ENCODE measurements at places on chromosomes 12 and 14.

- H3K27ac ChIP-seq = no peak overlapping the region
- no peaks in the 10 kb centered on the region for H3K4me1 ChIP-seq
- H3K4me3 ChIP-seq = no peak overlapping the region
- H3K36me3 ChIP-seq = no peaks in the 10 kb centered on the region
- DNase-seq = no peak
These were observed 221.8 kb upstream of the SSTR1 start for GRCh38 chr14:37985826-37986470.

DNA sequence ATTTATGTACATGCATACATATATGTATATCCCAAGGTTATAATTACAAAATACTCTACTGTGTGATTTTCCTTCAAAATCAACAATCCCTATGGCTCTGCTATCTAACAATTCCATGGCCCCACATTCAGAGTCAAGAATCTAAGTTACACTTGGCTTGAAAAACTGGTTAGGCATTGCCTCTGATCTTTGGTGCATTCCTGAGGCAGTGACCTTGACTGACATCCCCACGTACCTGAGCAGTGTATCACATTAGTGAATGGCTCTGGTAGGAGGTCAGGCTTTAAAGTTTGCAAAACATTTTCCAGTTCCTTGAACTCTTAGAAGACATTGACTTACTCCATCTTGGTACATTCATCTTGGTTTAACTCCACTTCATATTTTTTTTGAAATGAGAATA is 8.5 kb upstream of the STON2 start:
- H3K4me3 ChIP-seq = no peak overlapping the region
- no peaks in the 10 kb centered on the region for H3K4me1 ChIP-seq
- DNase-seq = no peak
- H3K36me3 ChIP-seq = no peaks in the 10 kb centered on the region
- peaks cover 18% of the 10 kb centered on the region for H3K27me3 ChIP-seq

DNA sequence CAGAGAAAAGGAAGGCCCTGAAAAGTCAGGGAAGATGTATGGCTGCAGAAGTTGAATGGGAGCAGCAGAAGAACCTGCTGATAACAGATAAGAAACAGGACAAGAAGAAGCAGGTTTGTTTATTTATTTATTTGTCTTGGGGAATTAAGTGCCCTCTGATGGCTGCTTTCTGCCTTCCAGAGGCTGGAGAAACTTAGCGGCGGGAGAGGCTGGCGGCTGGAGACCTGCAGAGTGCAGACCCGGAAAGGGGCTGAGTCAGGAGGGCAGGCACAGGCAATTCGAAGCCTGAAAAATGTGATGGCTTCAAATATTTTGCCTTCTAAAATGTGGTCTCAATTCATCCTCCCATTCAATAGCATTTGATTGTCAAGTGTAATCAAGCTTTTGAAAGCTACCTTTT is 168.2 kb upstream of the GZMB start:
- H3K27ac ChIP-seq = no peak overlapping the region
- DNase-seq = no peak
- H3K4me3 ChIP-seq = no peak overlapping the region
- H3K36me3 ChIP-seq = no peaks in the 10 kb centered on the region
- no peaks in the 10 kb centered on the region for H3K4me1 ChIP-seq

DNA sequence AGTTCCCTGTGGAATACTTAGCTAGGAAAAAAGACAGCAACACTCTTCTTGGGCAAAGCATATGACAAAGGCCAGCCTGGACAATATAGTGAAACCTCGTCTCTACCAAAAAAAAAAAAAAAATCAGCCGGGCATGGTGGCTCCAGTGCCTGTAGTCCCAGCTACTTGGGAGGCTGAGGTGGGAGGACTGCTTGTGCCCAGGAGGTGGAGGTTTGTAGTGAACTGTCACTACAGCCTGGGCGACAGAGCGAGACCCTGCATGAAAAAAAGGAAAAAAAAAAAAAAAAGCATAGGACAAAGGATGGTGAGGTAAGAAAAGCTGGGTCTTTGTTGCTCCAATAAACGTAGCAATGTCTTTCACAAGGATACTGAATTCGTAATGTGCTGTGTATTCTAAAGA is 1.1 kb downstream of the TXNDC16 start:
- H3K27me3 ChIP-seq = no peaks in the 10 kb centered on the region
- H3K36me3 ChIP-seq = no peaks in the 10 kb centered on the region
- peaks cover 16% of the 10 kb centered on the region for H3K4me1 ChIP-seq
- DNase-seq = peak; percentile 42
- peak overlapping the region; percentile 87 for H3K4me3 ChIP-seq
- H3K27ac ChIP-seq = no peak overlapping the region

GRCh38 chr12:109087250-109087649 is 6.0 kb downstream of the ALKBH2 start:
- H3K27ac ChIP-seq = no peak overlapping the region
- H3K4me3 ChIP-seq = no peak overlapping the region
- no peak for DNase-seq
- H3K4me1 ChIP-seq = peaks cover 6% of the 10 kb centered on the region
- peaks cover 50% of the 10 kb centered on the region for H3K36me3 ChIP-seq

GRCh38 chr12:46790066-46790465 is 35.7 kb downstream of the SLC38A4 start:
- H3K4me3 ChIP-seq = no peak overlapping the region
- no peak overlapping the region for H3K27ac ChIP-seq
- no peak for DNase-seq
- H3K36me3 ChIP-seq = no peaks in the 10 kb centered on the region
- H3K4me1 ChIP-seq = peaks cover 36% of the 10 kb centered on the region
- H3K27me3 ChIP-seq = no peaks in the 10 kb centered on the region

- peaks cover 15% of the 10 kb centered on the region for H3K4me1 ChIP-seq
- H3K27me3 ChIP-seq = no peaks in the 10 kb centered on the region
- no peaks in the 10 kb centered on the region for H3K36me3 ChIP-seq
- DNase-seq = no peak
These were observed 483.6 kb upstream of the RGS6 start for GRCh38 chr14:71448431-71449315.

- no peak for DNase-seq
- H3K4me1 ChIP-seq = peaks cover 25% of the 10 kb centered on the region
- no peaks in the 10 kb centered on the region for H3K27me3 ChIP-seq
- no peak overlapping the region for H3K27ac ChIP-seq
- peak overlapping the region; percentile 56 for H3K4me3 ChIP-seq
- H3K36me3 ChIP-seq = no peaks in the 10 kb centered on the region
These were observed 45.9 kb downstream of the MAP1LC3B2 start for GRCh38 chr12:116604951-116605641.

DNA sequence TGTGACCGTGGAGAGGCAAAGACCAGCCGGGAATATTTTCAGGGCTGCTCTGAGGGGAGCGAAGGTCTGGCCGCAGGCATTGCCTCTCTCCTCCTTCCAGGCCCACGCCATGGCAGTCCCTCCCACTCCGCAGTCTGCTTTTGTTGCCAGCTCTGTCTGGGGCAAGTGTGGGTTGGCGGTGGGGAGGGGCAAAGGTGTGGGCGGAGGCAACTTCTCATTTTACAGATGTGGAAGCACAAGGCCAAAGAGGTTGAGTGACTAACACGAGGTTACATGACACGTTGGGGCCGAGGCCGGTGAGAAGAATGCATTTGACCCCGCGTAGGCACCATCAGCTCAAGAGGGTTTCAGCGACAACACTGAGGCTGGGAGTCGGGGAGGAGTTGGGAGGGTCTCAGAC is 6.1 kb upstream of the FAIM2 start:
- H3K4me3 ChIP-seq = no peak overlapping the region
- no peaks in the 10 kb centered on the region for H3K36me3 ChIP-seq
- no peak overlapping the region for H3K27ac ChIP-seq
- H3K4me1 ChIP-seq = no peaks in the 10 kb centered on the region
- H3K27me3 ChIP-seq = no peaks in the 10 kb centered on the region

- peak; percentile 93 for DNase-seq
- no peaks in the 10 kb centered on the region for H3K36me3 ChIP-seq
- H3K27me3 ChIP-seq = no peaks in the 10 kb centered on the region
These were observed 631 bp downstream of the PPM1H start for GRCh38 chr12:62934239-62934798.

- H3K4me3 ChIP-seq = peak overlapping the region; percentile 11
- H3K4me1 ChIP-seq = peaks cover 43% of the 10 kb centered on the region
- H3K27ac ChIP-seq = peak overlapping the region; percentile 90
- peak; percentile 94 for DNase-seq
These were observed 110.1 kb downstream of the SAMD4A start for GRCh38 chr14:54676812-54677708.

DNA sequence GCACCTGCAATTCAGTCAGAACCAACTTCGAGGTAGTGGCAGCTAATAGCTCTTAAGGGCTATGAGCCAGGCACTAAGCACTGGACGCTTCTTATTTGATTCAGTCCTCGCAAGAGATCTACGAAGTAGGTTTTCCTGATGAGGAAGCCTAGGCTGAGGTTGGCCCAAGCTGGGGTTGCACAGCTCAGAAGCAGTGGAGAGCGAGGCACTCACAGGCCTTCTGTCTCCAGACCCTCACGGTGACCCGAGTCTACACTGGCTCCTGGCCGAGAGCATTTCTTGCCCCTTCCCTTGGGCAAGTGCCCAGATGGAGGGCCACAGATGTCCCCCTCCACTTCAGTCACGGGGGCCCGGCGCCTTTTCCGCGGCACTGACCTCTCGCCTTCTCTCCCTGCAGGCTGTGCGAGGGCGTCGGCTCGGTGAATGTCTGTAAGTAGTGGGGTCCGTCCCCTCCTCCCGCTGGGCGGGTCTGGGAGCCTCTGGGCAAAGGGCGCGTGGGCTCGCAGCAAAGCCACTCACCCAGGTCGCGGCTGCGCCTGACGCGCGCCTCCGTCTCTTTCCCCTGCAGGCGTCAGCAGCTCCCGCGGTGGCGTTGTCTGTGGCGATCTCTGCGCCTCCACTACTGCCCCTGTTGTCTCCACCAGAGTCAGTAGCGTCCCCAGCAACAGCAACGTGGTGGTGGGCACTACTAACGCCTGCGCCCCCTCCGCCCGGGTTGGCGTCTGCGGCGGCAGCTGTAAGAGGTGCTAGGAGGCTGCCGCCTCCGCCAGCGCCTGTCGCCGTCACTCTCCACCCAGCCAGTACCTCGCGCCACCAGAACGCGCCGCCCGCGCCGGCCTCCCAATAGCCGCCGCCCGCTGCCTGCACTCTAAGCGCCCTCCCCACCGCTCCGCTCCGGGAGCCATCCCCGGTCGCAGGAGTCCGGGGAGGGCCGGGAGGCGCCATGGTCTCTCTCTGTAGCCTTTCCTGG is 13.1 kb downstream of the KRT83 start:
- H3K4me3 ChIP-seq = peak overlapping the region; percentile 71
- peak overlapping the region; percentile 17 for H3K27ac ChIP-seq
- DNase-seq = peak; percentile 95
- H3K27me3 ChIP-seq = peaks cover 4% of the 10 kb centered on the region
- peaks cover 8% of the 10 kb centered on the region for H3K4me1 ChIP-seq

GRCh38 chr12:109432842-109433304 is 44.2 kb downstream of the KCTD10 start:
- no peak overlapping the region for H3K27ac ChIP-seq
- no peaks in the 10 kb centered on the region for H3K27me3 ChIP-seq
- no peak for DNase-seq
- H3K4me1 ChIP-seq = peaks cover 10% of the 10 kb centered on the region
- H3K4me3 ChIP-seq = no peak overlapping the region
- no peaks in the 10 kb centered on the region for H3K36me3 ChIP-seq

Measured in osteoblast (primary cell).